Nucleus accumbens (tissue), 56 donors: ENCODE measurements at places on chromosomes 4 and X.

GRCh38 chrX:45697591-45697990, 496.9 kb upstream of the DIPK2B start:
- DNase-seq, result no peak

- no peak for DNase-seq
Measured at GRCh38 chr4:148857239-148857972, 415.2 kb upstream of the NR3C2 start.

DNA sequence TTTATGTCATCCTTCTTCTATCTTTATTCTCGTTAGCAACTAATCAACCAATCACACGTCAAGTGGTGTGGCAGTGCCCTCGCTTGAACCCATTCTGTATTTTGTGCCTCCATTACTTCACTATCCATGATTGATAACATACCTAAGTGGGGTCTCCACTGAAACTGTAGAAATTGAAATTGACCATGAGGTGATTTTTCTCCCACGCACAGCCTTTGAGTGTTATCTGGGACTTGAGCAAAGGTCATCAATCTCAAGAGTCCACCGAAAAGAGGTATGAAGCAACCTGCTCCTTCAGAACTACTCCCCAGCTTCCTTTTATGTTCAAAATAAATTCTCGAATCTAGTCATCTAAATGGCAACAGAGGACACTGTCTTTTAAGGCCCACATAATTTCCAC, 111.1 kb downstream of the SCD5 start:
- DNase-seq, result no peak

DNA sequence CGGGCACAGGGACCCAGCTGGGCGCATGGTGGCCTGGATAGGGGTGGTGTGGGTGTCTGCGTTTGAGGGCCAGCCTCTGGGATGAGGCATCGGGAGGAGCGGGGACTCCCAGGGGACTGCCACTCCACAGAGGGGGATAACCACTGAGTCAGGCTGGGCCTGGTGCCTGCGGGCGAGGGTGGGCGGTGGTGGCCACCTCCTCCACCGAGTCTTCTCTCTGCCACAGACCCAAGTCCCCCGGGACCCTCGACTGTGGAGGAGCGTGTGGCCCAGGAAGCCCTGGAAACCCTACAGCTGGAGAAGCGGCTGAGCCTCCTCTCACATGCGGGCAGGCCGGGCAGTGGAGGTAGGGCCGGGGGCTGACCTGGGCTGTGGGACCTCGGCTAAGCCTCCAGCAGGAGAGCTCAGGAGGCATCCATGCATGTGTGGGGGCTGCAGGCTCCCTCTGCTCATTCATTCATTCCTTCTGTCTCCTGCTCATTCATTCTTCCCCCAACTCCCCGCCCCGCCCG, 26.4 kb downstream of the DOK7 start:
- DNase-seq, result no peak

- no peak for DNase-seq
Measured at GRCh38 chrX:151692825-151693224, 2.4 kb upstream of the PRRG3 start.

- no peak for DNase-seq
Measured at GRCh38 chrX:153412746-153413720, 1.8 kb downstream of the ZFP92 start.

DNA sequence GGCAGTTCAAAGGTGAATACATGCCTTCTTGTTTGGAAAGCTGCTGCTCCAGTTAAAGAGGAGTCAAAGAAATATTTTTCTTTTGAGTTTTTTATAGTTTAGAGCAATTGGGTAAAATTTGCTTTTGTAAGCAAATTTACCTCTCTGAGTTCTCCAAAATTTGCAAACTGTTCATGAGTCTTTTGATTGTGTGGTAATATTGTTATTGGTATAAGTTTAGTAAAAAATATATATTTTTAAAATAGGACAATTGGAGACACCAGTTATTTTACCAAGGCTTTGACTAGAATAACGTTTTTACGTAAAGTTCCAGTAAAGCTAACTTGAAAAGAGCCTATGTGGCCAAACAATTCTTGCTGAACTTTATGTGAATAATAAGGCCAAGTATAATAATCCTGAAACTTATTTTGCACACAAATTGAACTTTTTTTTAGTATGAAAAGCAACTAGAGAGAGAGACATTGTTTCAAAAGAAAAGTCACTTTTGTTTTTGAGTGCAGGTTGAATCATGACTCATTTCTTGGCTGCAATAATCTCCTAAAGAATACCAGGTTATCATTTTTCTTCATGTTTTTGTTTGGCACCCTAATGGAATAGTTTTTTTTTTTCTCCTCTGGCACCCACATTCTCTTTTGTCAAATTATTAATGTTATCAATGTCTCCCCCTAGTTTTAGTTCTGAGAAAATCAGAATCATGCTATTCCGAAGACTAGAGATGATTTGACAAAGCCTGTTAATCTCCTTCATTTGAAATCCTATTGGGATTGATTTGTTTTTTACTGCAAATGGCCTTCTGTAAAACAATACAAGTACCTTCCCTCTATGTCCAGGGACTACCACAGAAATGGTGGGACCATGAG, 57.1 kb downstream of the UGT2B10 start:
- DNase-seq, result no peak

DNA sequence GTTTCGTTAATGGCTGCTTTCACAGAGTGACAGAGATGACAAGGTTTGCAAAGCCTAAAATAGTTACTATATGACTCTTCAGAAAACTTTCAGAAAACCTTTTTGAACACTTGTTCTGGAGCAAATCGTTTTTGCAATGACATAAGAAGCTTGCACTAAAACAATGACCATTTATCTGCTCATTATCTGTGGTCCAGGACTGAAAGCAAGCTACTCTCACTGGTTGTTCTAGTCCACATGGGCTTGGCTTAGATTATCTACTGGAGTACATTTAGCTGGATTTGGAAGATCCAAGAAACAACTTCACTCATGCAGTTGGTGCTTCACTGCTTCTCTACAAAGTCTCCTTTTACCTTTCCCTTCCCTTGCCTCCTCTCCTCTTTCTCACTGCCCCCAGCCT, 1836.4 kb upstream of the AGA start:
- no peak for DNase-seq

- DNase-seq, result no peak
Measured at GRCh38 chrX:112678831-112679230, 907 bp downstream of the LHFPL1 start.

DNA sequence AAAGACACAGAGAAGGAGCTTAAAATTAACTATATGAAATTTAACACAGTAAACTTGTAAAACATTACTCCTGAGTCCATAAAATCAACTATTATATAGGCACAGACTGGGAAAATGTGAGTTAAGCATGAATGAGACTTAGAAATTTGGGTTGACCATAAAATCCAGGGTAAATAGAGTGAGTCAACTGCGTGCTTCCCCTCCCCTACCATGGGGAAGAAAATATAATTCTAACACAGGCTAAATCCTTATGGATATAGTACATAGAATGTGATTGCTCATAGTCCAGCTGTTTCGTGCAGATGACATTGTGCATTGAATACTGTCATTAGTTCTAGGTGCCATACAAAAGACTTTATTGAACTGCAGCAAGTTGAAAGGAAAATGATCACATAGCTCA, 42.2 kb downstream of the KLHL5 start:
- DNase-seq, result no peak

GRCh38 chr4:77145842-77146185, 11.2 kb upstream of the CCNG2 start:
- no peak for DNase-seq

- no peak for DNase-seq
Measured at GRCh38 chr4:98639523-98639922, 18.9 kb downstream of the TSPAN5 start.

GRCh38 chr4:99574530-99575324, at the start of gene MTTP:
MTTP (plus strand) TSS chr4:99574824; CDS start chr4:99574910, 86 bp downstream.
- no peak for DNase-seq

DNA sequence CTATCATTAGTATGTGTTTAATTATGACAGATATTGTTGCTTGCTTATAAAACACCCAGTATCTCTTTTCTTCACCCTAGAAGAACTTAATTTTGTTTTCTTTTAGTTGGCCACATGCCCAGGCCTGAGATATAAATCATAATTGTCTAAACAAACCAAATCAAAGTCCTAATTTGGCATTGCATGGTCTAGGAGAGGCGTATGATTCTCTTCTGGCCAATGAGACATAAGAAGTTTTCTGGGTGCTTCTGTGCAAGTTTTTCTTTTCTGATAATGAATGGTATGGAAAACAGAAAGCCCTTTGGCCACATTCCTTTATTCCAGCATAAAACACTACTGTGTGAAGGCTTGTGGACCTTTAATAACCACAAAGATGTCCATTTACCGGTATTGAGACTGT, 192.9 kb upstream of the CTSO start:
- DNase-seq, result no peak

GRCh38 chr4:73692254-73692653, 48.1 kb upstream of the CXCL8 start:
- no peak for DNase-seq

DNA sequence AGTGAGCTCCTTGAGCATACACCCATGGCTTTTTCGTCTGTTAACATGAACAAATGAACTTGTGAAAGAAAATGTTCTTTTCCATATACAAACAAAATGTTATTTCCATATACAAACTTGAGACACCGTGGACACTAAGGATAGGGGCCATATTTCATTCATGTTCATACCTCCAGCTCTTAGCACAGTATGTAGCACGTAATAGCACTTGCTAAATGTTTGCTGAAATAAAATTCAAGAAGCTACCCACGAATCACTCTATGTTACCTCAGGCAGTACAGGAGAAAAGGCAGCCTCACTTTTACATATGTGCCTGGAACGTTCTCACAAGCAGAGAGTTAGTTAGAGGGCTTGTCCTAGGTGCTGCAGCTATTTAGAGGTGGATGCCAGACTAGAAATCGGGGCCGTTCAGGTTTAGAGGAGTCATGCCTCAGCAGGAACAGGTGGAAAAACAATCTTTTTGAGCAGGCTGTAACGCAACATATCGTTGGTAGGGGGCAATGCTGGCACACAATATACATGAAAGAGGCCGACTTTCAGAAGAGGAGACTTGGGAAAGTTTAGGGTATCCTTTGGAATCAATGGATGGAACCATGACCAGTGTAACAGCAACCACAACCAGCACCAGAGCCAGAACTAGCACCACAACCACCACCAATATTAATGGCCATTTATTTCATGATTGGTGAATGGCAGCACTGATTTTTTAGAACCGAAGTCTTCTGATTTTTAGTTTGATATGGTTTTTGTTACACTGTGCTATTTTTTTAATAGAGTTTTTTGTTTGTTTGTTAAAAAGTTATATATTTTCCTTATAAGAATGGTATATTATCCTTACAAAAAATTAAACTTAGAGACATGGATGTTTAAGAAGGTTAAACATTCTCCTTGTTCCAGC, 14.8 kb upstream of the PAQR3 start:
- DNase-seq, result no peak

DNA sequence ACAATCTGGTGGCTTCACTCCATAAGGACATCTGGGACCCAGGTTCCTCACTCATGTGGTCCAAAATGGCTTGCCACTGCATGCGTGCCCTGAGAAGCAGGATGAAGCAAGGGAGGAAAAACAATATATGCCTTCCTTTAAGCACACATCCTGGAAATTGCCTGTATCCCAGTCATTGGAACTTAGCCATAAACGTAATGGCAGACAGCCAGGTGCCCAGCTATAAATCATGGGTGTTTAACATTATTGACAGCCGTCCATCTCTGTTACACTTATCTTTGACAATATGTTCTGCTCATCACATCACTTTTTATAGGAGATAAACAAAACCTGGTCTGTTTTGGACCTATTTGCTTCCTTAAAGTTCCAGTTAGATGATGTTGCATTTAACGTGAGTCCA, 181.0 kb downstream of the AASDH start:
- no peak for DNase-seq

- DNase-seq, result no peak
Measured at GRCh38 chr4:80462621-80463091, 127.1 kb downstream of the CFAP299 start.

DNA sequence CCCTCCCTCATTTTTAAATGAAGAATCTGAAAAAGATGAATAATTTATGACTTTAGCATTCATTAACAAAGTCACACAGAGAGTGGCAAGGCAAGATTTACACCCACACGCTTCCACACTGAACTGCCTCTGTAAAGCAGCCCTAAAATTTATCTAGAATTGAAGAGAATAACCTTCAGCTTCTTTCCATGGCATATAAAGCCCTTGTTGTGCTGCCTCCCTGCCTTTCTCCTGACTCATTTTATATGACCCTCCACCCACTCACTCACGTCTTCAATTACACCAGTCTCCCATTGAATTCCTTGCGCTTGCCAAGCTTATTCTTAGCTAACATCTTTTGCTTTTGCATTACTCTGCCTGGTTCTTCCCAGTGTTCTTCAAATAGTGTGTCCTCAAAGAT, 2649.3 kb downstream of the PCDH7 start:
- DNase-seq, result peak; percentile 22
